Muscle of leg (tissue), 16 donors: ENCODE measurements at places on chromosomes 1 and 21. TPM values are rescaled to one million over a fixed set of nuclear protein-coding genes. Genes with fewer than 3 reads are reported as not detected.

USH2A gene
- total RNA-seq, result 0.40 TPM

OLFML2B gene
- 78.4 TPM for total RNA-seq

CLDN14 gene
- total RNA-seq, result 4.1 TPM

DNA sequence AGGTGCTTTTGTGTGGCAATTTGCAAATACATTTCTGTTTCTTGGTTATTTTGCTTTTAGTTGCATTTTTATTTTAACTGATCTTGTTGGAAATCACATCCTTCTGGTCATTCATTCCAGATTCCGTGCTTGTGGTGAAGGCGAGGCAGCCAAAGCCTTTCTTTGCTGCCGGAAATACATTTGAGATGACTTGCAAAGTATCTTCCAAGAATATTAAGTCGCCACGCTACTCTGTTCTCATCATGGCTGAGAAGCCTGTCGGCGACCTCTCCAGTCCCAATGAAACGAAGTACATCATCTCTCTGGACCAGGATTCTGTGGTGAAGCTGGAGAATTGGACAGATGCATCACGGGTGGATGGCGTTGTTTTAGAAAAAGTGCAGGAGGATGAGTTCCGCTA, 34.8 kb upstream of the CD101 start:
- H3K27me3 ChIP-seq, result no peaks in the 10 kb centered on the region
- H3K36me3 ChIP-seq, result peaks cover 41% of the 10 kb centered on the region
- no peak overlapping the region for H3K27ac ChIP-seq
- H3K4me1 ChIP-seq, result peaks cover under 1% of the 10 kb centered on the region

PDIK1L gene
- total RNA-seq, result 7.0 TPM

DNA sequence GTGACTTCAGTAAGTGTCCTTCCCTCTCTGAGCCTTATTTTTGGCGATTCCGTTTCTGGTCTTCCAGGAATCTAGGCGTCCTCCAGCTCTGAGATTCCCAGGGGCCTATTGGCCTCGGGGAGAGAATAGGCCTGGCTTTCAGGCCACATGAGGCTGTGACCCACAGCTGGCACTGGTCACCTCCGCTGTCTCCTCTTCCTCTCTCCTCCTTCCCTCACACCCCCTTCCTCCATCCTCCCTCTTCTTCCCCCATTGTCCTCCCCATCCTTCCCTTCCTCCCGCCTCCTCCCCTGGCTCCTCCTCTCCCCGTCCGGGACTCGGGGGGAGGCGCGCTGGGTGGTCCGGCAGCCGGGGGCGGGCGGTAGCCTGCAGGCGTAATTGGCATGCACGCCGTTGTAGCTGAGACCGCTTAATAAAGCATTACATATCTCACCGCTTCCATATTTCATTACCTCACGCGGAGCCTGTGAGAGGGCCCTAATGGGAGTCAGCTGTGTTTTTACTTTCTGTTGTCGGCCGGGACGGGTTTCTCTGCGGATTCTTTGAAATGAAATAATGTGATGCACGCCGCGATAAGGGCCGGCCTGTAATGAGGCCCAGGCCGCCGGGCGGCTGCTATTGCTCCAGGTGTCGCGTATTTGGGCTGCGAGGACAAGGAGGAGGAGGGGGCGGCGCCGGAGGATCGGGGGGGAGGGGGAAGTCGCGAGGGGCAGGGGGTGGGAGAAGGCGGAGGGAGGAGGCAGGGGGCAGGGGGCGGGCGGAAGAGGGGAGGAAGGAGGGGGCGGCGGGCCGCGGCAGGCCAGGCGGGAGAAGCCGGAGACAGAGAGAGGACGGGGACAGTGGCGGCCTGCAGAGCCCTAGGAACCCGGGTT, 95.3 kb downstream of the FOXD2 start:
- H3K4me3 ChIP-seq, result peak overlapping the region; percentile 51
- peaks cover 16% of the 10 kb centered on the region for H3K27me3 ChIP-seq
- peak overlapping the region; percentile 47 for H3K27ac ChIP-seq
- H3K4me1 ChIP-seq, result peaks cover 17% of the 10 kb centered on the region
- H3K36me3 ChIP-seq, result no peaks in the 10 kb centered on the region

- H3K4me1 ChIP-seq, result no peaks in the 10 kb centered on the region
- H3K27me3 ChIP-seq, result no peaks in the 10 kb centered on the region
- H3K36me3 ChIP-seq, result peaks cover 88% of the 10 kb centered on the region
- no peak overlapping the region for H3K27ac ChIP-seq
Measured at GRCh38 chr1:64848803-64849202, 103.9 kb downstream of the RAVER2 start.

GRCh38 chr1:12159816-12160215, 7.0 kb upstream of the TNFRSF1B start:
- no peak overlapping the region for H3K4me3 ChIP-seq
- H3K27ac ChIP-seq, result no peak overlapping the region
- H3K4me1 ChIP-seq, result peaks cover 21% of the 10 kb centered on the region
- H3K27me3 ChIP-seq, result no peaks in the 10 kb centered on the region
- H3K36me3 ChIP-seq, result no peaks in the 10 kb centered on the region

DNA sequence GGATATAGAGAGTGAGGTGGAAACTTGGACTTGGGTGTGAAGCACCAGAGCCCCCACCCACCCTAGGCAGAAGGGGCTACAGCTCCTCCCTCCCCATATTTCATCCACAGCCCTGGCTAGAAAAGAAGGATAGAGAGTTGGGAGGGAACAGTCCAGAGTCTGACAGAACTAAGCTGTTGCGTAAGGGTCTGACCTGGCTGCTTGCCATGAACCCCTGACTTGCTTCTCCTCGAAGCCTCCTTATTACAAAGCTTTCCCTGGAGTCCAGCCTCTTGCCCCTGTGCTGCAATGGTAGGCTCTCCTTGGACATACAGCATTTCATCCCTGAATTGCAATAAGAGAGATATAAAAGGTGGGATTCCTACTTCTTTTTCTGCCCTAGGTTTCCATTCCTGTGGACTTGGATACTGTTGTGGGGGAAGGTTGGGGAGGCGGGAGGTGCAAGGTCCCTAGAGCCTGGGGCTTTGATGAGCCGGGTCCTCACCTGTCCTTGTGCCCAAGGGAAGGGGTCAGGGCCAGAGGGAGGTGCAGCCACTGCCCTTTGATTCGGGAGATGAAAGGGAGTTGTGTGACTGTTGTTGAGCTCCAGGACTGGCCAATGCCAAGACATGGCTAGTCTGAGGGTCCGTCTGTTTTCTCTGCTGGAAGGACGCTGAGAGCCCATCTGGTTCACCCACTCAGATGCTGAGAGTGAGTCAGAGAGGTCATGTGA, 2.7 kb downstream of the RHBG start:
- peaks cover 54% of the 10 kb centered on the region for H3K27me3 ChIP-seq
- no peak for DNase-seq
- H3K4me3 ChIP-seq, result no peak overlapping the region
- no peaks in the 10 kb centered on the region for H3K36me3 ChIP-seq
- peaks cover 9% of the 10 kb centered on the region for H3K4me1 ChIP-seq
- no peak overlapping the region for H3K27ac ChIP-seq

DNA sequence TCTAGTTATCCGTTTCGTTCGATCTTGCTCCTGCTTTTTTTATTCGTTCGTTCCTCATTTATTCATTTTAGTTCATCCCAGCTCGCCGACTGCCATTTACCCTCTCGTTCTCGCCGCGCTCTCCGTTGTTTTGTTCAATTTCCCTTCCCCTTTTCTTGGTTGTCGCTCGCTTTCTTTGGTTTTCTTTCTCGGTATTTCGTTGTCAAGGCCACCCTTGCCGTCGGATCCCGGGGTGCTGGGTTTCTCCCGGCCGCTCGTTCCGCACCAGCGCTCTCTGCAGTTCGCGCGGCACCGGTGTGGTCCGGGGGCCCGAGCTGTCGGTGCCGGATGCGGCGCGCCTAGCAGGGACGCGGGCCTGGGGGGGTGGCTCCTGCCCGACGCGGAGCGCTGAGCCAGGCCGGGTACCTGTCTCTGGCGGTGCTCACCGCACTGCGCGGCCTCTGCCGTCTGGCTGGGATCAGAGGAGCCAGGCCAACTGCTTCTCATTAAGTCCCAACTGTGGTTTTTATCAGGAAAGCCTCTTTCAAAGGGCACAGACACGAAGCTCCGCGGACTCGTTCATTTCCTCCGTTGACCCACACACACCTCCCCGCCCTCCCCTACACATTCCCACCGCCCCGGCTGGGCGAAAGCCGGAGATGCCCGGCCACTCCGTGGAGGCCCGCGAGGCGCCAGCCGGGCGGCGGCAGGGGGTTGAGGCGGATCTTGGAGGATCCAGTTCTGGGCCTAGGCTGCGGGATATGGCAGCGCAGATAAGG, 1.6 kb downstream of the ALX3 start:
- no peak overlapping the region for H3K27ac ChIP-seq
- no peak for DNase-seq
- H3K4me1 ChIP-seq, result peaks cover 21% of the 10 kb centered on the region
- peaks cover under 1% of the 10 kb centered on the region for H3K36me3 ChIP-seq
- no peak overlapping the region for H3K4me3 ChIP-seq
- H3K27me3 ChIP-seq, result peaks cover 84% of the 10 kb centered on the region

- peaks cover 30% of the 10 kb centered on the region for H3K4me1 ChIP-seq
- H3K4me3 ChIP-seq, result no peak overlapping the region
- peak overlapping the region; percentile 58 for H3K27ac ChIP-seq
- no peaks in the 10 kb centered on the region for H3K36me3 ChIP-seq
Measured at GRCh38 chr1:52636721-52637695, 4.0 kb downstream of the SHISAL2A start.

DNA sequence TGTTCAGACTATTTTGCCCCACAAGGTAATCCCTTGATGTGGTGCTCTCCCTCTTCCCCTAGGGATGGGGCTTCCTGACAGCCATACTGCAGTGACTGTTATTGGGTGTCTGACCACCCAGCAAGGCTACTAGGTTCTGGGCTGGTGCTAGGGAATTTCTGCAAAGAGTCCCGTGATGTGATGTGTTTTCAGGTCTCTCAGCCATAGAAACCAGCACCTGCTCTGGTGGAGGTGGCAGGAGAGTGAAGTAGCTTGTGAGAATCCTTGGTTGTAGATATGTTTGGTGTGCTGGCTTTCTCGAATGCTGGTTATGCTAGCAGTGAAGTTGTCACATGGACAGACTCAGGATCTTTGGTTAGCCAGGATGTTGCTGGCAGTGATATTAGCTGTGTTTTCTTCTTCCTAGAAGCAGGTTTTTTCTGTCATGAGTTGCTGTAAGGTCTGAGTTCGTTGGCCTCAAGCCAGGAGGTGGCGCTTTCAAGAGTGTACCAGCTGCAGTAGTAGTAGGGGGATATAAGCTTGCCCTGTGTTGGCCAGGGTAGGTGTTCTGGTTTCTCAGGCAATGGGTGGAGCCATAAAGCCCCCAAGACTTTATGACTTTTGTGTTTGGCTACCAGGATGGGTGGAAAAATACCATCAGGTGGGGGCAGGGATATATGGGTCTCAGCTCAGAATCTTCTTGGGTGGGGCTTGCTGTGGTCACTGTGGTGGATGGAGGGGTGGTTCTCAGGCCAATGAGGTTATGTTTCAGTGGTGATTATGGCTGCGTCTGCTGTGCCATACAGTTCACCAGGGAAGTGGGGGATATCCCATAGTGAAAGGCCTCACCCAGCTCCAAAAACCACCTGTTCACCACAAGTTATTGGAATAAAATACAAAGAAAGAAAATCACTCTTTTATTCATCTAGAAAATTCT, 1112.3 kb downstream of the KCNT2 start:
- no peak overlapping the region for H3K4me3 ChIP-seq
- no peaks in the 10 kb centered on the region for H3K36me3 ChIP-seq
- no peak overlapping the region for H3K27ac ChIP-seq
- DNase-seq, result no peak
- no peaks in the 10 kb centered on the region for H3K4me1 ChIP-seq

GJB4 gene
- not detected for total RNA-seq

OPRD1 gene
- 0.27 TPM for total RNA-seq

KRTAP11-1 gene
- total RNA-seq, result not detected

DNA sequence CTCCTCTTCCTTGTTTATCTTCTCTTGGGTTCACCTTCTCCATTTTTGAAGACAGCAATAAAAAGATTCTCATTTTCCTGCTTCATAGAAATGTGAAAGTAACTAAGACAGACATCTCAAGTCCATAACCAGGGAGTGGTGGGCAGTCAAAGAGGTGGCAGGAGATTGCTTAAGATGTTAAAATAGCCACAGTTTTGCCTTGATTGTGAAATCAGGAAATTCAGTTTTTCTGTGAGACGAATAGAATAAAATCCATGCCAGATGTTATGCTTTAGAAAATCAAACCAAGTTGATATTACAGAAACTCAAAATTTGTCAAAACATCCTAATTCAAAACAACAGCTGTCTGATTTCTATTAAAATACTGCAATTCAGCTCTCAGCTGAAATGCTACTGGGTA, 57.2 kb downstream of the TNN start:
- no peak for DNase-seq
- H3K36me3 ChIP-seq, result no peaks in the 10 kb centered on the region
- H3K4me3 ChIP-seq, result no peak overlapping the region
- no peak overlapping the region for H3K27ac ChIP-seq
- peaks cover 9% of the 10 kb centered on the region for H3K4me1 ChIP-seq
- H3K27me3 ChIP-seq, result no peaks in the 10 kb centered on the region

GRCh38 chr1:112536561-112536960, 27.8 kb downstream of the WNT2B start:
- no peak overlapping the region for H3K4me3 ChIP-seq
- peak; percentile 54 for DNase-seq
- H3K27me3 ChIP-seq, result no peaks in the 10 kb centered on the region
- H3K36me3 ChIP-seq, result peaks cover 7% of the 10 kb centered on the region
- peaks cover 2% of the 10 kb centered on the region for H3K4me1 ChIP-seq
- no peak overlapping the region for H3K27ac ChIP-seq

C1orf210 gene
- not detected for total RNA-seq

- H3K4me1 ChIP-seq, result peaks cover 23% of the 10 kb centered on the region
- H3K27ac ChIP-seq, result no peak overlapping the region
- no peaks in the 10 kb centered on the region for H3K36me3 ChIP-seq
- peaks cover 13% of the 10 kb centered on the region for H3K27me3 ChIP-seq
- no peak overlapping the region for H3K4me3 ChIP-seq
Measured at GRCh38 chr1:208270651-208271141, 26.5 kb upstream of the PLXNA2 start.

- no peak overlapping the region for H3K4me3 ChIP-seq
- no peaks in the 10 kb centered on the region for H3K27me3 ChIP-seq
- no peak overlapping the region for H3K27ac ChIP-seq
- DNase-seq, result no peak
- H3K4me1 ChIP-seq, result no peaks in the 10 kb centered on the region
- H3K36me3 ChIP-seq, result no peaks in the 10 kb centered on the region
Measured at GRCh38 chr1:197330213-197330612, 62.2 kb downstream of the CRB1 start.
